ENCODE measurements at places on chromosomes 16 and 17.
A peak's percentile ranks its signal among the peaks of the same experiment; 100 is the strongest.

- DNase-seq: no peak
Observed at GRCh38 chr17:62950067-62950466, 16.0 kb upstream of the TANC2 start.

GRCh38 chr16:58365623-58366022, 26.6 kb upstream of the GINS3 start:
- no peak for DNase-seq

DNA sequence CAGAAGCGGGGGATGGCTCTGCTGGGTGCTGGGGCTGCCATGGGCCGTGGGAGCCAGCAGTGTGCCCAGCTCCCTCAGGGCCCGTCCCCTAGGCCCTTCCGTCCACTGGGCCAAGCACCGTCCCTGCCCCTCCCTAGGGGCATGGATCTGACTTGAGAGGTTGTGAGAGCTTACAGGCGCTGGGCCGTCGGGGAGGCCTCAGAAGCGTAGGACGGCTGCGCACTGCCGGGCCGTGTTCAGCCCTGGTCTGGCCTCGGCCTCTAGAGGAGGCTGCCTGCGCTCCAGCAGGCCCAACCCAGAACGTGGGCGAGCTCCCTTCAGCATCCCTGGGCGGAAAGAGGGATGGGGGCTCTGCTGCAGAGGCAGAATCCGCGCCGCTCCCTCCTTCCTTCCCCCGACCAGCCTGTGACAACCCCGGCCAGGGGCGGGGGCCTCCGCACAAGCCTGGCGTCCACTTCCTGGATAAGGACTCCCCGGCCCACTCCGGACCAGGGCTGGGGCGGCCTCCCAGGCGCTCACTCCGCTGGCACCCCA, 685 bp upstream of the MPG start:
- DNase-seq: no peak

GRCh38 chr17:58570758-58571157, 56.3 kb upstream of the MTMR4 start:
- no peak for DNase-seq

GRCh38 chr16:19289811-19290485, 4.4 kb downstream of the CLEC19A start:
- no peak for DNase-seq

- DNase-seq: no peak
Observed at GRCh38 chr17:32947736-32948135, 19.8 kb downstream of the TMEM98 start.

DNA sequence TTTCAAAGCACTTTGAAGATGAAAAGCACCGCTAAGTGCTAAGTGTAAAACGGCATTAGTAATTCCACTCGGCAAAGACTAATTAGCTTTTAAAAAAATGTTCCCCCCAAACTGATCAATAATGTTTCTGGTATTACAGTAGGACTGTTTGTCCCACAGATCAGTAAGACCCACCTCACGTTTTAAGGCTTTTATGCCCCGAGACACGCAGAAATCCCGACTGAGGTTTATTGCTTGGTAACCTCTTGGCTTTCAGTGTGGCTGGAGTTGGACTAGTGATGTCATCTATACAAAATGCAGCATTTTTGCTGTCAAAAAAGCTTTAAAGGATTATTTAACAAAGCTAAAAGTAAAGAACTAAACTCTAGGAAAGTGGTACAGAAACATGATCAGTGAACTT, 414.6 kb upstream of the PSMD7 start:
- DNase-seq: no peak

DNA sequence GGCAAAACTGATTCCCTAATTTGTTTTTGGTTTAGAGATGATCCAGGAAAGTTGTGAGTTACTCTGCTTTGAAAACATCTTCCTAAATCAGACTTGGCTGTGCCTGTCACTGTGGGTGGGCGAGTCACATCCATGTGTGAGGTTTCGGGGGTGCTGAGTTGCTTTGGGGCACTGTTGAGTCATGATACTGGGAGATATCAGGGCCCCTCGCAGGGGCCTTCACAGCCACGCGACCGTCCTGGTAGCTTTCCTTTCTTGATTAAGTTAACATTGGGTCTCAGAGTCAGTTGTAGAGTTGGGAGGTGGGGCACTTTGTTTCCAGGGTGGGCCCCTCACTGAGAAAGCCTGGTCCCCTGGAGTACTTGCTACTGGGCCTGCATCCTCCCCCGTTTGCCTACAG, 58.3 kb upstream of the LGALS9 start:
- no peak for DNase-seq

DNA sequence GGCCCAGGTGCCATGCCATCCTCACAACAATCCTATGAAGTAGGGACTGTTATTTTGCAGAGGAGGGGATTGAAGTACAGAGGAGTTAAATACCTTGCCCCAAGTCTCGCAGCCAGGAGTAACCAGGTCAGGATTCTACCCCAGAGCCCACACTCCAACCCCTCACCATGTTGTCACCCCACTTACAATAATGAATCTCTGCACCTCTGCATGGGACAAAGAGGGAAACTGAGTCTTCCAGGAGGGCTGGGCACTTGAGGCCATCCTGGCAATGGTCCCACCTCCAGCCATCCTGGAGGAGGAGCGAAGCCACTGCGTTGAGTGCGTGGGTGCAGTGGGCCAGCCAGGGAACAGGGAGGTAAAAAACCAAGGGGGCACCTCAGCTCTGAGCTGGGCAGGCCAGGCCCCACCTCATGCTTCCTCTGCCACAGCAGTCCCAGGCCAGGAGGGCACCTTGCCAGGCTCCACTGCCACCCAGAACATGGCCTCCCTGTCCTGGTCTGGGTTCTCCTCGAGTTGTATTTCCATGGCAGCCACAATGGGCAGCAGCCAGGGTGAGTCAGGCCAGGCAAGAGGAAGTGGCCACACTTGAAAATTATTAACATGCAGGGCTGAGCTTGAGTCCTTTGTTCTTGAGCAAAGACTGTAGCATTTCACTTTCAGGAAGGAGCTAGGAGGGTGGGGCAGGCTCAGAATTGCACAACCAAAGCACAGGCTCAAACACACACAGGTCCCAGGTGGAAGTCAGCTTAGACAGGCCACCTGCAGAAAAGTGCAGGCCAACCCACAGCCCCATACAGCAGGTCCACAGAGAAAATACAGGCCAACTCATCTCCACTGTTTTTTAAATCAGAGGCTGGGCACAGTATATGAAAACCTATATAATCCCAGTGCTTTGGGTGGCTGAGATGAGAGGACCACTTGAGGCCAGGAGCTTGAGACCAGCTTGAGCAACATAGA, 52.1 kb downstream of the CUEDC1 start:
- peak; percentile 45 for DNase-seq

DNA sequence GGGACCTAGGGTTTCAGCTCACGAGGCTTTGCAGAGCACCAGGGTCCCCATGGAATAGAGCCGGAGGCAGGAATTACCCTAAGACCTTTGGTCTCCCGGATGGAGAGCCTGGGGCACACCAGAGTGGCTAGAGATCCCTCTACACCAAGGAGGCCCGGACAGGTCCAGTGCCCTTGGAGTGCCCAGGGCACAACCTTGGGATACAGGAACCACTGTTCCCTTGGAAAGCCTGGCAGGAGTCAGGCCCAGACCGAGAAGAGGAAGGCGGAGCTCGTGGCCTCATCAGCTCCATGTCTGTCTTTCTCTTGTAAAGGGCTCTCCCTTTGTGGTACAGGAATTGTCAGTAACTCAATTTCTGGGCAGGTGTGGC, 3.8 kb upstream of the DBNDD1 start:
- DNase-seq: no peak

DNA sequence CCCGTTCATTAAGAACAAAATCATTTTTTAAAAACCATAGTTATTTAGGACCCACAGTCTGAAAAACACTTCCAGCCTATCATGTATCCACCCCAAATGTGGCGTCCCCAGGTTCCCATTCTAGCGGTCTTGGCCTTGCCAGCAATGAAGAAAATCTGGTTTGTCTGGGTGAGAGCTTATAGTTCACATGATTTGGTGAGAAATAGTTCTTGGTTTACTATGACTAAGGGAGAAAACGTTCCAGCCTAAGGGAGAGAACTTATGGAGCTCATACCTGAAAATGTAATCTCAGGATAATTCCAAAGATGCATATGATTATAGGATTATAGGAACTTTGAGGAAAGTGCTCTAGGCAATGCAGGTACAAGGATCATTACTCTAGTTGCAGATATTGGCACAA, 4.8 kb downstream of the MARVELD3 start:
- DNase-seq: no peak

DNA sequence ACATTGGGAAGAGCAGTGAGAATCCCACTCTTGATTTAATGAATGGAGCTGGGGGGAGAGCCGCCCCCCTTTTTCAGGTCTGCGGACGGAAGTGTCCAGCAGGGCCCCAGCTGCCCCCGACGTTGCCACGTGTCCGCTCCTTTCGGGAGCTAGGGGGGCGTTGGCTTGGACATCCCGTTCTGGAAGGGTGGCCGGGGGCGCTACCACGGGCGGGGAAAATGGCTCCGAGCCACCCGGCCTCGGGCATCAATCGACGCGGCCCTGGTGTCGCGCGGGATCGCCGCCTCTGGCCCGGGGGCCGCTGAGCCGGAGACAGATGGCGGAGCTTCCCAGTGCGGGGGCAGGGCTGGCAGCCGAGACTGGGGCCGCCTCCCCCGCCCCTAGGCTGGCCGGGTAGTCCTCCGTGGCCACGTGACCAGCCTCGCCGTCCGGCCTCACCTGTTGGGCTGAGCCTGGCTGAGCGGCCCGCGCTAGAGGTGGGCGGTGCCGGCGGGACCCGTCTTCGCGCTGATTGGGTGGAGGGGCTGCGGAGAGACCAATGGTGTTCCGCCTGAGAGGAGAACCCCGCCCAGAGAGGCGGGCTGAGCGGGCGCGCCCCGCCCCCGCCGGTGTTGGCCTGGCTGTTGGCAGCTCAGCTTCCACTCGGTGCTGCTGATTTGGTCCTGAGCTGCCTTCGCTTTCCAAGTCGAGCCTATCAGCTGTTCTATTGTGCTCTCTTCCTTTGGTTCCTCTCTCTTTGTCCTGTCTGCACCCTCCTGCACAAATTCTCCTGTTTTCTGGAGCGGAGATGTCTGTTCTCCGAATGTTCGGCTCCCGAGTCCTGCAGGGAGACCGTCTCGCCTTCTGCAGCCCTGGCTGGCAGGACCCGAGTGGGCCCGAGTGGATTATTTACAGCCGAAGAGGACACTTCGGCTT, 8.3 kb downstream of the HS3ST3B1 start:
- peak; percentile 94 for DNase-seq

GRCh38 chr17:33520426-33521330, 227.6 kb upstream of the ASIC2 start:
- DNase-seq: peak; percentile 23

- no peak for DNase-seq
Observed at GRCh38 chr17:78238823-78239488, 7.5 kb downstream of the TMEM235 start.

DNA sequence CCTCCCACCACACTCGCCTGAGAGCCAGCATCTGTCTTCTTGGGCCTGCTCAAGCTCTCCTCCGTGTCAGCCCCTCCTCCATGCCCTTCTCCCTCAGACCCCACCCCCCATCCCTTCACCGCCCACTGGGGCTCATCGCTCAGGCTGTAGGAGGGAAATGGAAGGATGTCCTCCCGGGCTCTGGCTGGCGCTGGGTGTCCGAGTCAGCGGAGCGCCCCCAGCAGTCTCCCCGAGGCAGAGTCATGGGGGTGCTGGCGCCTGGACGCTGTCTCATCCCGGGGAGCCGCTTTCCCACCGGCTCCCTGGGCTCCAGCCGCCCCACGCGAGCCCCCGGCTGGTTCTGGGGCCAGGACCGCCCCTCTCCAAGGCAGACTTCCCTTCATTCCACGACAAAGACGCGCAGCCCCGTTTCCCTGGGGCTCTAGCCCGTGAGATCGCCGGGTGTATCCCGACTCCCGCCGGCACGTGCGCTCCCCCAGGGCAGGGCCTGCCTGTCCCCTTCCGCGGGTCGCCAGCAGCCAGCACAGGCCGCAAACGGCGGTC, 428 bp upstream of the ANTKMT start:
- peak; percentile 66 for DNase-seq

GRCh38 chr17:1999557-2000251, 25.4 kb downstream of the RTN4RL1 start:
- peak; percentile 84 for DNase-seq

- DNase-seq: no peak
Observed at GRCh38 chr17:79019632-79020584, 4.1 kb upstream of the C1QTNF1 start.

GRCh38 chr17:71632328-71632727, 488.5 kb upstream of the SOX9 start:
- no peak for DNase-seq

- DNase-seq: no peak
Observed at GRCh38 chr16:76194616-76195015, 82.6 kb upstream of the CNTNAP4 start.

DNA sequence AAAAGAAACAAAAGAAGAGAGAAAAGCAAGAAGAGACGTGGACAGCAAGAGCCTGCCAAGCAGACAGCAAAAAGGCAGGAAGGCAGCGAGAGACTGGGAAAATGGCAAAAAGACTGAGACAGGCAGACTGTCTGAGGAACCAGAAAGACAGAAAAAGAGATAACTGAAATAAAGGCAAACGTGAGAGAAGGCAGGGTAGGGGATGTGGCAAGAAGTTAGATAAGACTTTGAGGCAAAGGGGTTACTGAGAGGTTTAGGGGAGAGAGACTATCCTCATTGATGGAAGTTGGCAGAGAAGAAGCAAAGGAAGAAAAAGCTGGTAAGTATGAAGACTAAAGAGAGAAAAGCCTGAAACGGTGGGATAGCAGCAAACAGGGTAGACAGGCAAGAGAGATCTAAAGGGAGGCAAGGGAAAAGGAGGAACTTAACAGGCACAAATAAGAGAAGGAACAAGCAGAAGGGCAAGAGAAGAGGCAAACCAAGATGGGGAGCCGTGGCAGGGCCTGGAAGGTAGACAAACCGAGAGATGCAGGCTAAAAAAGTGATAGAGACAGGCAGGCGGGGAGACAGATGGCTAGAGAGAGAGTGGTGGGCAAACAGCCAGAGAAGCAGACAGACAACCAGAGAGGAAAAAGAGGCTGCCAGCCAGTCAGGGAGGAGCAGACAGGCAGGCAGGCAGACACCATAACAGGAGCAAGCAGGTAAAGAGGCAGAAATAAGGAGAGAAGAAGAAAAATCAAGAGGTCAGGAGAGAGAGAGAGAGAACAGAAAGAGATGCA, 7.1 kb upstream of the CHD3 start:
- DNase-seq: peak; percentile 90

DNA sequence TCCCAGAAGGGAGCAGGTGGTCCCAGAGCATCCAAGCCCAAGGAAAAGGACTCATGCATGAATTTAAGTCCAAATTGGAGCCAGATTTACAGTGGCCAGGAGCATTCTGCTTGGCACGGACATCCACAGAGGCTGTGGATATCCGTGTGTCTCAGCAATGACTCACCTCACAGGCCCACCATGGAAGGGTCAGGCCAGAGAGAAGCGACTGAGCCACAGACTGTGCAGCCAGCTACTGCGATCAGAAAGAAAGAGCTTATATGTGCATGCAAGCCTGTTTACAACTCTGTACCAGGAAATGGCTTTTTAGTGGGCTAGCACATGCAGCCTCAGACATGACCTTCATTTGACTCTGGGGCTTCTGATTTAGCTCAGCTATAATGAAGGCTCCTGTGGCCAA, 231.0 kb downstream of the C16orf95 start:
- DNase-seq: peak; percentile 18

GRCh38 chr17:42817866-42818265, 6.2 kb downstream of the BECN1 start:
- no peak for DNase-seq
